ENCODE measurements at places on chromosomes 1 and 21.

- DNase-seq = no peak
These were observed 657 bp upstream of the HDAC1 start for GRCh38 chr1:32291145-32291707.

DNA sequence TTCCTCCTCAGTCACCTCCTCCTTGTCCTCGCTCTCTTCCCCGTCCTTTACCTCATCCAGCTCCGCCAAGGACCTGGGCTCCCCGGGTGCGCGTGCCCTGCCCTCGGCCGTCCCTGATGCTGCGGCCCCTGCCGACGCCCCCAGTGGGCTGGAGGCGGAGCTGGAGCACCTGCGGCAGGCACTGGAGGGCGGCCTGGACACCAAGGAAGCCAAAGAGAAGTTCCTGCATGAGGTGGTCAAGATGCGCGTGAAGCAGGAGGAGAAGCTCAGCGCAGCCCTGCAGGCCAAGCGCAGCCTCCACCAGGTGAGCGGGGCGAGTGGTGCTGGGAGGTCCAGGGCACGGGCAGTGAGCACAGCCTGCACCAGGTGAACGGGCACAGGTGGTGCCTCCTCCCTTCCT, 76.2 kb downstream of the SKI start:
- no peak for DNase-seq

- no peak for DNase-seq
These were observed 4.7 kb upstream of the TINAGL1 start for GRCh38 chr1:31571340-31572295.

- DNase-seq = no peak
These were observed 87.2 kb upstream of the CHODL start for GRCh38 chr21:18157406-18157805.
